ENCODE measurements at places on chromosomes 7 and 10.

- DNase-seq: peak; percentile 74
Measured at GRCh38 chr7:159068488-159068811, 76.2 kb downstream of the VIPR2 start.

DNA sequence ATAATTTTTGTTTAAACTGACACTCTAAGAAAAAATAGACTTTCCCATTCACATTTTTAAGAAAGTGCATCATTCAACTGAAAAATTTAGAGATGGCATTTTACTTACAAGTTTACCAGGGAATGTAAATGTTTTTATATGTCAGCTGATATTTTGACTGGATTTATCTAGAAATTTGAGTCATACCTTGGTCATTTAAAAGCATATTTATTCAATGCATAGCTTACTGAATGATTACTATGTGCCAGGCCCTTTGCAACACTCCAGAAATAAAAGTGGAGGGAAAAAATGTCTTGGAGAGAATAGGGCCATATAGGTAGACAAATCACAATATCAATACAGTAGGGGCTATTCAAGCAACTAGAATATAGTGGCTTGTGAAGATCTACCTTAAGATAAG lies 98.4 kb upstream of the FAM3C start:
- no peak for DNase-seq

DNA sequence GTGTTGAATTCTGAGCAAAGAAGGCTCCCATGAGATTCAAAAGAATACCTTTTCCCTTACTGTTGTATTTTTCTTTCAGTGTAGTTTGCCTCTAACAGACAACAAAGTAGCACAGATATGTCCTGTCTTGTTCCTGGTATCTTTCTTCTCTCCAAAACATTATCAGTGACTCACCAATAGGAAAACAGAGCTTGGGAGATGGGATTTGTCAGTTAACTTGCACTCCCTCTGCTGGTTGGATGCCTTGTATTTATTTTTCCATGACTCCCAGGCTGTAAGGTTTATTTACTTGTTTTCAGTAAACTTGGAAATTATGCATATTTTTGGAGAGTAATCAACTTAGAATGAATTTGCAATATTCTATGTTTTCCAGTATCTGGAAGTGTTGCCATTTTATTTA lies 129.7 kb downstream of the SAMD9 start:
- DNase-seq: peak; percentile 37

DNA sequence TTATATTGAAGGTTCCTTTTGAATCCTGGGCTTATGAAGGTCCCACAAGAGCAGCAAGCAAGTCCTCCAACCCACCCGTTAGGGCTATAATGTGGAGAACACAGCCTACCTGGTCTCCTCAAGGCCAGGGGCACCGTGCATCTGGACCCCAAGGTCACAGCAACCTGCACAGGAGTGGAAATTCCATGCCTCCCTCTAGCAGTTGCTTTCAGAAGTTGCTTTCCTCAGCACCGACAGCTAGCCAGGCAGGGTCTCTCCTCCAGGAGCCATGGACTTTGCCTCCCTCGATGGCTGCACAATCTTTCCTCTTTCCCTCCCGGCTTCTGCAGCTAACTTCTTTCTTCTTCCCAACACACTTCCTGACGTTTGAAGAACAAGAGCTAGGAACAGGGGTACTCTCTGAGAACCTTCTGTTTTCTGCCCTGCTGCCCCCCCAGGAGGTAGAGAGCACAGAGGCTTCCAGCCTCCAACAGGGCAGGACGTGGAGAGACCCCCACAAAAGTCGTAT lies 149.8 kb downstream of the PTPN20 start:
- DNase-seq: no peak

- DNase-seq: no peak
Measured at GRCh38 chr7:26100406-26101339, 51.3 kb upstream of the NFE2L3 start.

- DNase-seq: no peak
Measured at GRCh38 chr10:74859546-74859945, 33.1 kb downstream of the KAT6B start.

GRCh38 chr10:16348891-16349290 lies 87.9 kb upstream of the PTER start:
- DNase-seq: no peak

- no peak for DNase-seq
Measured at GRCh38 chr10:90373911-90374310, 483.9 kb downstream of the HTR7 start.

- DNase-seq: no peak
Measured at GRCh38 chr7:116443101-116443523, 56.4 kb upstream of the CAV2 start.

DNA sequence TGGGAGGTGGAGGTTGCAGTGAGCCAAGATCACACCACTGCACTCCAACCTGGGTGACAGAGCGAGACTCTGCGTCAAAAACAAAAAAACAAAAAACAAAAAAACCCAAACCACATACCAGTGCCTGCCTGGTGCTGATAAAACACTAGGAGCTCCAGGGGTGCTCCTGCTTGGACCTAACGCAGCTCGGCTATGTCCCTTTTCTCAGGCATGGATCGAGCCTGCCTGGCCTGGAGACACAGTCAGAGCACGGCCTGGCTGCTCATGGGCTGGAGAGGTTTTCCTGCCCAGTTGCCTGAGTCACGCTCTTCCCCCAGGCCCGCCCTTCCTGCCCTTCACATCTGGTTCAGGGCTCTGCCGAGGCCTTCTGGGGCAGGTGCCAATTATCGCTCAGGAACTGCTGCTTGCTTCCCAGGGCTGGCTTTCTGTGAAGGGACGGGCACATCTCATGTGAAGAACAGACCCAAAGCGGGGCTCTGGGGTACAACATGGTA lies 12.6 kb upstream of the NPFFR1 start:
- no peak for DNase-seq

GRCh38 chr10:127278001-127278400 lies 81.6 kb upstream of the INSYN2A start:
- DNase-seq: no peak

GRCh38 chr7:43385309-43385680 lies 197.6 kb upstream of the STK17A start:
- DNase-seq: no peak

- DNase-seq: no peak
Measured at GRCh38 chr7:8500286-8500685, 66.9 kb downstream of the NXPH1 start.

GRCh38 chr7:90244565-90244908 lies 437 bp upstream of the CFAP69 start:
- DNase-seq: no peak

GRCh38 chr7:41039981-41040380 lies 662.9 kb downstream of the INHBA start:
- no peak for DNase-seq

- DNase-seq: no peak
Measured at GRCh38 chr10:58330431-58330830, 4.4 kb upstream of the UBE2D1 start.

- no peak for DNase-seq
Measured at GRCh38 chr10:35216303-35216905, 89.8 kb downstream of the CREM start.

- DNase-seq: no peak
Measured at GRCh38 chr7:84997626-84998025, 189.2 kb downstream of the SEMA3D start.

- no peak for DNase-seq
Measured at GRCh38 chr7:57216340-57216739, 84.1 kb upstream of the ZNF479 start.

DNA sequence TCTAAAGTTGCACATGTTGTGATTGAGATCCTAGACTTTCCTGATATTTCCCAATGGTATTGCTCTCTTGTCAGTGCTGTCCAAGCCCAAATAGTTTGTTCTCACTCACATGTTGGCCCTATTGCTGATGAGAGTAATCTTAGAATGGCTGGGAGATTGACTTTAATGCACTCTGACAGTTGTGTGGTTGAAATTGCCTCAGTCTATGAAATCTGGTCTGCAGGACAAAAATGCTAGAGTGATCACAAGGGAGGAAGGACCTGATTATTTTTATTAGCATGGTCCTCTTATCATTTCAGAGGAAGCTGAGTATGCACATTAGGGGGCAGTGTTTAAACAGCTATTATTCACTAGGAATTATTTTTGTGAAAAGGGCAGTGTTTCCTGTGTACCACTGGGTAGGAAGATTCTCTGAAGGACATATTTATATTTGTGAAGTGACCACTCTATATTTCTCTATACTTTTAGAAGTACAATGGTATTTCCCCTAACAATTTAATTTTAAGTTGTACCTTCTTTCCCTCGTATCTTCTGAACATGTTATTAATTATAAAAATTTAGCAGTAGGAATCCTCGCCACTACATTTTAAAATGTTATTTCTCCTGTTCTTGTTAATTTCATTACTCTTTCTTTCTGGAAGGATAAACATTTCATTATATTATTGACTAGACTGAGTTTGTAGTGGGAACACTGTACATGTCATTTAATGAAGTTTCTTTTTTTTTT lies 64.4 kb downstream of the SUGCT start:
- no peak for DNase-seq

DNA sequence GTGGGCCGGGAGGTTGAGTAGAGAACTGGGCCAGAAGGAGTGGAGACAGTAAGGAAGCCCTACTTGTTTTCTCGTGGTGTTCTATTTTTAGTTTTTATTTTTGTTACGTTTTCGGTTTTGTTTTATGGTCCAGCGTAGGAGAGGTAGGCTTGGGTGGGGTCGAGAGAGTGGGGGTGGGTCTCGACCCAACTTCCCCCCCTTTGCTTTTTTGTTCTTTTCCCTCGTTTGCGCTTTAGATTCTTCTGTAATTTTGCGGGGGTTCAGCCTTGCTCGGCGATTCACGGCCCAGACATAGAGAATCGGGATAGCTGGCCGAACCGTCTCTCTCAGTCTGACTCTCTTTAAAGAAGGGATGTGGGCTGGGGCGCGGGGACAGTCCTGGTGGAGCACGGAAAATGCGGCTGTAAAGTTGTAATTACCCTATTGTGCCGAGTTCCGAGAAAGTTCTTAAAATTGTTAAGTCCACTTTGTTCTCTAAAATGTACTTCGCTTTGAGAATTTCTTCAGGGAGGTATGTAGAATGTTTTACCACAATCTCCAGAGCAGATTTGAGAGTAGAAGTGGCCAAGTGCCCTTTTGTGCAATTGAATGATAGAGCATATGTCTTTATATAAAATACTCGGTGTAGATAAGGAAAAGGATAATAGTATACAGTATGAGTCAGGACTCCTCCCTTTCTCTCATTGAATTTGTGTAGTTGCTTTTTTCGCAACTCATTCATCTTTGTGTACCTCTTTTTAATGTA lies 816 bp downstream of the DMTF1 start:
- no peak for DNase-seq

DNA sequence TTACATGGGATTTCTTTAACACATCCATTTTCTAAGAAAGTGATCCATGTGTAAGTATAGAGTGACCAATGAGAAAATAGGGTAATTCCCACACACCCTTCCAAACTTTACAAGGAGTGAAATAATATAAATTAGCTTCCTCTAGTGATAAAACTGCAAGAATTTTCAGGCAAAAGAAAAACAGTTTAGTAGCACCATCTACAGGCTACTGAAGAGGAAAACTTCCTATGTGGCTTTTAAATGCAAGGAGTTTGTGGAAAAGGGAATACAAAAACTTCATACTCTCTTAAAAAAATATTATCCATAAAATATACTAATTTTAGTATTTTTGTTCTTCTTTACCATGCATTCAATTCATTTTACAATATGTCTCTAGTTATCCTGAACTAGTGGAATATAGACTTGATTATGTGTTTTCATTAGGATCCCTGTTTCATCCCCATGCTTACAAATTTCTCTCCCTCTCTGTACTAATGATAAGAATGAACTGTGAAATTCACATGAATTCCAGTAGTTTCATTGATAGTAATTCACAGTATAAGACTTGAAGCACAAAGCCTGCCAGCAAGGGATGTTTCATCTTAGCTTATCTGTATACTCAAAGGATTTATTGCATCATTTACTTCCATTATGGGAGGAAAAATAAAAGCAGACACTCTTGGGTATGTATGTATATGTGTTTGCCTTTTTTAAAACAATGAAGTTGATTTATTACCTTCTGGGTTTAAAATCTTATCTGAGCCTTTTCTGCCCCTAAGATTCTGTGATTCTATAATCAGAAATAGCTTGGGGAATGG lies 442.9 kb downstream of the AUTS2 start:
- DNase-seq: no peak

DNA sequence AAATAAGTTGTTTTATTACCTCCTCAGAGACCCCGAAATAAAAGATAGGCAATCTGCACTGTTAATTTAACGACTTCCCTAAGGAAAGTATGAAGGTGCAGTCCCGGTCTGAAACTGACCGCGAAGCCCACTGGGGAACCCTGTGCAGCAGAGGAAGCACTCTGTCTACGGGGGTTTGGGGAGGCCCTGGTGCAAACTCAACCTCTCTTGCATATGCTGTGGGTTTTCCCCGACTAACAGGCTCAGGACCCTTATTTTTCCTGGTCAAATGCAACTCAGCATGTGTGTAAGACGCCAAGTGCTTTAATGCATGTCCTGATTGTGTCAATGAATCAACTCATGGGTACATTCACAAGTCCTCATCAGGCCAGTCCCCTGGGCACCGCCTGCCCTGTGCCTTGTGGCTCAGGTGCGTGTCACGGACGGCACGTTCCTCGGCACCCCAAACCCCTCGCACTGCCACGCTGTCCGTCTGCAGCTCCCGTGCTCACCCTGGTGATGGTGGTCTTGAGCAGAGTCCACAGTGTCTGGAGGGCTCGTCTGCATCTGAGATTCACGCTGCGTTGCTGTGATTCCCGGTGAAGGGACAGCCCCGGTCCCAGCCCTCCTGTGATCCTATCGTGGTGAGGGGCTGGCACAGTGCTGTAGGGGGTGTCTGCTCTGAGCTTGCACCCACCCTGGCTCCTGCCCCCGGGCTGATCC lies 33.8 kb downstream of the JAKMIP3 start:
- no peak for DNase-seq

Measured in SK-N-DZ (cell line).